Colonic mucosa (tissue), 4 donors: ENCODE measurements at places on chromosomes 12 and 14. TPM values are rescaled to one million over a fixed set of nuclear protein-coding genes. Genes with fewer than 3 reads are reported as not detected.

- no peak for DNase-seq
Measured at GRCh38 chr14:33026850-33027430, 88.3 kb downstream of the NPAS3 start.

Gene SERPINA6
- 5.7 TPM for total RNA-seq

Gene HOTAIR
- not detected for total RNA-seq

DNA sequence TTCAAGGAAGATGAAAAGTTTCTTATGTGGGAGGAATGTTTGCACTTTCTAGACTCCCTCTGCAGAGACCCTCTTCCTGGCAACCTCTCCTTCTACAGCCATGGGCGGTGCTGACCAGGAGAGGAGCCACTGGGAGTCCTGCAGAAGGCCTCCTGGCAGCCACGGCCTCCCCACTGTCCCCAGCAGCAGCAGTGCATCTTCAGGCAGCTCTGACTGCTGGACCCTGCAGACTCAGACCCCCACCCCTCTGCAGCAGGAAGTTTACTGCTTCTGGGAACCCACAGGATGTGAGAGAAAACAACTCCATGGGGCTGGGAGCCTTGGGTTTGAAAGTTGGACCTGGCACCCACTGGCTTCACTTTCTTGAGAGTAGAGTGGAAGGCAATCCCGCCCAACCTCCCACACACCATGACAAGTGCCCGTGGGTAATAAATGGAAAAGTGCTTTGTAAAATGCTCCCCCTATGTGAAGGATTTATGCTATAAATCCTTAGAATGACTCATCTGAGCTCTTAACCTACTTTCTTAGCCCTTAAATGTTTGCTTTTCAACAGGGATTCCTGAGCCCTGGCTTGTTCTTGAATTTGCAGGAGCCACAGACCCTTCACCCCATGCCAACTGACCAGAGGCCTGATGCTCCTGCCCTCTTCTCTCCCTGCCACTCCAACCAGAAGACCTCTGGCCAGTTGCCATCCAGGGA lies 37.5 kb upstream of the DDX11 start:
- no peak for DNase-seq

Gene FAM186B
- total RNA-seq = 0.11 TPM

Gene CLEC9A
- total RNA-seq = not detected

GRCh38 chr12:25992026-25992782 lies 33.7 kb downstream of the RASSF8 start:
- DNase-seq = no peak
